Fibroblast of villous mesenchyme (primary cell): ENCODE measurements at places on chromosomes 2 and 18.

DNA sequence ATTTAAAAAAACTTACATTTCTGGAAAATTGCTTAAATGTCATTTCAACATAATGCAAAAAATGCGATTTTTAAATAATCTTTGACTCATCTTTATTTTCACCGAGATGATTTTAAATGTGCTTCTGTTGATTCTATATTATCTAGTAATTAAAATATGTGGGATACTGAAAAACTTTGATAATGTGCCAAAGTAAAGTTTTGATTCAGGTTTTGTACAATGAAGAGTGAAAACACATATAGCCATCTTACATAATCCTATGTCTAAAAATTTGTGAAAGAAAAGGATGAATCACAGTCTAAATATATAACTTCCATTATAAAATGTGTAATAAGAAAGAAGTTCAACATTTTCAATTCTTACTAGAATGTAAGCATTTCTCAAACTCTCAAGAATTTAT lies 204.3 kb upstream of the ZC3H15 start:
- no peak for DNase-seq

- no peak for DNase-seq
These were observed 28.2 kb upstream of the STAT4 start for GRCh38 chr2:191178806-191179514.

DNA sequence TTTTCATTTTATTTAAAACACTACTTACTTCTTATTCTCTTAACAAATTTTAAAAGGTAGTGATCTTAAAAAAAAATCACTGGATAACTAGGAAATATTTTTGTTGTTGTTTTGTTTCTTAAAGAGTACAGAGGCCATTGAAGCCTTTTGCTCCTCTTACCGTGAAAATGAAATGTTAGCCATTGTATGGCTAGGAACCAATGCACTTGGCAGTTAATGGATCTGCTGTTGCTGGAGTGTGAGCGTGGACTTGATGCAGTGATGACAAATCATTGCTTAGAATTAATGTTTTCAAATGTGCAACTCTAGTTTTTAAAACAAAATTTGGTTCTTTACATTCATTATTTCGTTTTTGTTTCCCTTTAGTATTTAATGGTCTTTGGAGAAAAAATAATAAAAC lies 162.3 kb downstream of the HAUS1 start:
- no peak for DNase-seq

DNA sequence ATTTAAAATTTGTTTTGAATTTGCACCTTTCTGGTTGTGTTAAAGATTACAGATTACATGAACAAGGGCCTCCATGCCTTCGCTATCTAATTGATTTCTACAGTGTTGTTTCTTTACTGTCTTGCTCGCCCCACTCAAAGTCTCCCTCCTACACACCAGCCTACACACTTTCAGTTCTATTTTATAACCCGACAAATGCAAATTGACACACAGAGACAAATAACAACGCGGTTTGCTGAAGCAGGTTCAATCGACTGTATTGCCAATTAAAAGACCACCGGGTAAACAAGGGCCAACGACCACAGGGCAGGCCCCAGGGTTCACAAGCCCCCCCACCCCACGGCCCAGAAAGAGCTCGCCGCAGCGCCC lies 869 bp downstream of the STARD7 start:
- DNase-seq: no peak

DNA sequence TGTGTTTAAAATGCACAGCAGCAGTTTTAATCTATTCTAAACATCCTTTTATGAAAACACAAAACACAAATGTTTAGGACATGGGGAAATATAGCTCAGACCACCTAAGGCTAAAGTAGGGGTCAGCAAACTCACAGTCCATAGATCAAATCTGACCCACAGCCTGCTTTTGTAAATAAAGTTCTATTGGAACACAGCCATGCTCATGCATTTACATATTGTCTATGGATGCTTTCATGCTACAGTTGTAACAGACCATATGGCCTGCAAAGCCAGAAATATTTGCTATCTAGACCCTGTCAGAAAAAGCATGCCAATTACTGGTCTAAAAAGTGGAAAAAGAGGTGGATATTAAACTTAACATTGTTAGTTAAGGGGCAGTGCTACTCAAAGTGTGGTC lies 1105.4 kb upstream of the KLHL29 start:
- no peak for DNase-seq

GRCh38 chr2:113282747-113283533 lies 4.2 kb upstream of the PAX8 start:
- peak; percentile 16 for DNase-seq

GRCh38 chr2:158975271-158975921 lies 7.0 kb downstream of the TANC1 start:
- no peak for DNase-seq

DNA sequence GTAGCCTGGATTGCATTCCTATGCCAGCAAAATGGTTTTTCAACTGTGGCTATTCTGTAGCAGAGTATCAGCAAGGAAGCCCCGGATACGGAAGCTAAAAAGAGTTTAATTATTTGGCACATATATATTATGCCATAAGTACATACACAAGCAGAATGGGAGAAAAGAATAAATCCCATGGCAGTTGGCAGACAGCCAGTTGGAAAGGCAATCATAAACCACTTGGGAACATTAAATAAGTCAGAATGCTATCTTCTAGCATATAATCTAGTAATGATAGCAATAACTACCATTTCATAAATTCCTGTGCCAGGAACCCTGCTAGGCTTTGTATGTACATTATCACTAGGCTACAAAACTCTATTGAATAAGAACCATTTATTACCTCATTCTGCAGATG lies 26.0 kb downstream of the GALNT5 start:
- no peak for DNase-seq

DNA sequence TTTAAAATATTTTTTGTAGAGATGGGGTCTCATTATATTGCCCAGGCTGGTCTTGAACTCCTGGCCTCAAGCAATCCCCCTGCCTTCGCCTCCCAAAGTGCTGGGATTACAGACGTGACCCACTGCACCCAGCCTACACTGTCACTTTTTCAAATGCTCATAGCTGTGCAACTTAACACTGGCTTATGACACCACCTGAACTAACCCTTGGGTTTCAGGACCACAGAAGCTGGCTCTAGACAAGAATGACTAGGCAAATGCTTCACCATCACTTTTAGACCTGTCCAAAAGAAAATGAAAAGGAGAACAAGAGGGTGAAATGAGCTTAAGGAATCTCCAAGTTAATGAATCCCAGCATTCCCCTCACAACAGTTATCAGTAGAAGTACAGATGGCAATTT lies 13.3 kb downstream of the ERCC3 start:
- DNase-seq: no peak

DNA sequence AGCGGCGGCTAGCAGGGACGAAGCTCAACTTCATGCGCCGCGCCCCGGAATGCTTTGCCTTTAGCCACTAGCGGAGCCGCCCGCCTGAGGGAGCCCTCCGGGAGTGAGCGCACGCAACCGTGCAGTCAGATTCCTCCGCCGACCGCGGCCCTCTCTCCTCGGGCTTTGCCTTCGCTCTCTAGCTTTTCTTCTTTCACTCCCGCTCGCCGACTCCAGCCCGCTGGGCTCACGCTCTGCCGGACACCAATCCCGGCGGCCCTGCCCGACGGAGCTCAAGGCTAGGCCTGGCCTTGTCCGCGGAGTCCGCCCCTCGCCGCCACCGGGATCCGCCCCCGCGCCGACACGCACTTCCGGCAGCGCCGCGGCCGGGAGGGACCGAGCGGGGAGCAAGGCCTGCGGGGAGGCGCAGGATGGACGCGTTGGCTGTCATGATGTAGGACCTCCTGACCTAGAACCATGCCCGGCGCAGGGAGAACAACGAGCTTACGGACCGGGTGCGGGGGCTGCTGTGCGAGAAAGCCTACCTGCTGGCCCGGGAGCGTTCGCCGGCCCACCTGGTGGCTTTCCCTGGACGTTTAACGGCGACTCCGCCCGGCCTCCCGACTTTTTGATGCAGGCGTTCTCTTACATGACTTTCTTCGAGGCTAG lies 40.8 kb upstream of the AKAIN1 start:
- peak; percentile 92 for DNase-seq

DNA sequence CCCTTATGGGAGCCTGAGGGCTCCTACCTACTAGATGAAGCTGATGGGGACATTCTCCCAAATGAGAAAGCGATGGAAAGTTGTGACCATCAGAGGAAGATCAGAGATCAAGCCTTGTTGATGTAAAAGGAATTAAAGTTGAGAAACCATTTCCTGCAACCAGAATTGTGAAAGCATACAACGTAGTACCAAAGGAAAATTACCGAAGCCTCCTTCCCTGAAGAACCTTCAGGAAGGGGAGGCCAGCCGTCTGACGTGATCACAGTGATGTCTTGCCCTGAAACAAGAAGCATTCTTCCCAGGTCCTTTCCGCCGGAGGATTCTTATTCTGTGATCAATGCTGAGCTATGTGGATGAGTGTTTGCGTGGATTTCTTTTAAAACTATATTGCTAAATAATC lies 211.6 kb upstream of the TNP1 start:
- peak; percentile 98 for DNase-seq

- DNase-seq: no peak
These were observed at the start of gene HOXD9 for GRCh38 chr2:176122683-176123410. Gene HOXD9 (plus strand): TSS chr2:176122719. CDS start chr2:176122769, 50 bp downstream.

- no peak for DNase-seq
These were observed 87.2 kb upstream of the HPCAL1 start for GRCh38 chr2:10215393-10215935.

DNA sequence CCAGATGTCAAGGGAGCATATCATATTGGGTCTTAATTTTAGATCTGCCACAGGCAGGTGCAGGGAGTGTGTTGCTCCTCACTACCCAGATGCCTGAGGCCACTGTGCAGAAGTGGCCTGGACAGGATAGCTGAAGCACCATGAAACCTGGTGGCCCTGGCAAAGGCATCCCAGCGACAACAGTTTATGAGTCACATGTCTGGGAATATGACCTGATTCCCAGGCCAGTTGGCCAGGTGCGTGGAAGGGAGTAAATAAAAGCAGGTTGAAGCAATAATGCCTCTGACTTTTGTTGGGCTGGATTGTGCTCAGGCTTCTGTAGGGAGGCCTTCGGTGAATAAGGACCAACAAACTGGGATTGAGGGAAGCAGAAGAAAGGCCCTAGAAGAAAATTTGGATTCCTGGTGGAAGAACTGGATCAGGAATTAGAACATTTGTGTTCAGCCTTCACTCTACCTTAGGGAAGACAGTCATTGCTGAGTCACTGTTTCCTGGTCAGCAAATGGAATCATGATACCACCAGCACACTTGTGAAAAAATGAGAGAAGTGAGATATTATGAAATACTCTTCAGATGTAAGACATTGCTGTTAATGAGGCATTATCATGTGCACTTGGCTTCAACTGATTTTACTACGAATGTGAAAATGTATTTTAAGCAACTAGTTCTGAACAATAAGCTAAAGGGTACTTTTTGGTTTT lies 78.4 kb upstream of the ZNF516 start:
- peak; percentile 66 for DNase-seq

GRCh38 chr2:18749912-18750526 lies 160.7 kb upstream of the NT5C1B start:
- DNase-seq: peak; percentile 77

- DNase-seq: no peak
These were observed 24.0 kb upstream of the ALPI start for GRCh38 chr2:232431705-232432590.

DNA sequence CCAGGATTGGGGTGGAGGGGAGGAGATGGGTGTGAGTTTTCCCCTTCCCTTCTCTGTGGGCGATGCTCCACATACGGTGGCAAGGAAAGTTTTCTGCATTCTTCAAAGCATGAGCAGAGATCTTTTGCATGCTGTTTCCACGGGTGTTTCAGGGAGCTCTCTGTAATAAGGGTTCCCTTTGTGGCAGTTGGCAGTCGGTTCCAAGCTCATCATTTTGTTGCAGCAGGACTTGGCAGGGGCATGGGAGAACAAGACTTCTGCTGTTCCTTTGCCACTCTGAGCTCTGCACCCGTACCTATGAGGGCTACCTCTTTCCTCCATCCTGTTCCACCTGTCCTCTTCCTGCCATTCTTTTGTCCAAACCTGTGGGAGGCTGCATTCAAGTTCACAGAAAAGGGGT lies 71.3 kb upstream of the SPRED2 start:
- DNase-seq: no peak

GRCh38 chr2:23642516-23642915 lies 257.5 kb downstream of the KLHL29 start:
- DNase-seq: no peak

- no peak for DNase-seq
These were observed 147.9 kb upstream of the ACAA2 start for GRCh38 chr18:49961271-49961670.

DNA sequence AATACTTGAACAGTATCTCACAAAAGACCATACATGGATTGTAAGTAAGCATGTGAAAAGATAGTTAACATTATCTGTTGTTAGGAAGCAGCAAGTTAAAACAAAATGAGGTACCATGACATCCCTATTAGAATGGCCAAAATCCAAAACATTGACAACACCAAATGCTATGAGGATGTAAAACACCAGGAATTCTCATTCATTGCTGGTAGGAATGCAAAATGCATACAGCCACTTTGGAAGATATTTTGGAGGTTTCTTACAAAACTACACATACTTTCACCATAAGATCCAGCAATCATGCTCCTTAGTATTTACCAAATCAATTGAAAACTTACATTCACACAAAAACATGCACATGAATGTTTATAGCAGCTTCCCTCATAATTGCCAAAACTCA lies 30.9 kb upstream of the ICOS start:
- DNase-seq: no peak

- DNase-seq: no peak
These were observed 906.6 kb upstream of the CDH2 start for GRCh38 chr18:29083545-29083944.

DNA sequence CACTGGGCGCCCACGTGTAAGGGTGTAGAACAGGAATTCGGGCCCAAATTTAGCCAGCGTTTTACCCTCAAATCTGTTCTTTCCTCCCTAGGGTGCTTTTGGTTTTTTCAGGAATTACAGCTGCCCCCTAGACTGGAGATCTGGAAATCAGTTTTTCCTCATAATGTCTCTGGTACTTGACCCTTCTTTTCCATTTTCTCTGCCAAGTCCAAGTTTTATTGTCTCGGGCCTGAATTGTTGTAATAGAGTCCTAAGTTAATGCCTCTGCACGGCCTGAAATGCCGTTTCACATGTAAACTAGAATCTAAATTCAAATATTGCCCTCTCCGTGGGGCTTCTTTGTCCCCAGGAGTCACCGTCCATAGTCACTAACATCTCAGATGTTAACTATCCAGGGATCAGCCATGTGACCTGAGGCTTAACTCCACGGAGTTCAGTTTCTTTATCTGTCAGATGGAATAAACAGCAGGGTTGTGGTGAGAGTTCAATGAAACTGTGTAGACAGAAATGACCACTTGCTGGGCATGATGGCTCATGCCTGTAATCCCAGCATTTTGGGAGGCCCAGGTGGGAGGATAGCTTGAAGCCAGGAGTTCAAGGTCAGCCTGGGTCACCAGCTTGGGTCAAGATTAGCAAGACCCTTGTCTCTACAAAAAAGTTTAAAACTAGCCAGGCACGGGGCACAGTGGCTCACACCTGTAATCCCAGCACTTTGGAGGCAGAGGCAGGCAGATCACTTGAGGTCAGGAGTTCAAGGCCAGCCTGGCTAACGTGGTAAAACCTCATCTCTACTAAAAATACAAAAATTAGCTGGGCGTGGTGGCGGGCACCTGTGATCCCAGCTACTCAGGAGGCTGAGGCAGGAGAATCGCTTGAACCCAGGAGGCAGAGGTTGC lies 12.7 kb upstream of the CABLES1 start:
- DNase-seq: peak; percentile 35

GRCh38 chr2:207216457-207216856 lies 50.7 kb upstream of the KLF7 start:
- DNase-seq: no peak

- DNase-seq: no peak
These were observed 910.8 kb upstream of the CDH2 start for GRCh38 chr18:29087616-29088246.
